ENCODE measurements at places on chromosomes 4 and X. TPM values are rescaled to one million over a fixed set of nuclear protein-coding genes. Genes with fewer than 3 reads are reported as not detected.
A peak's percentile ranks its signal among the peaks of the same experiment; 100 is the strongest.

PRIMPOL gene
- total RNA-seq = 11.1 TPM

TREX2 gene
- 1.9 TPM for total RNA-seq

GLOD5 gene
- total RNA-seq = not detected

ARHGAP6 gene
- 0.69 TPM for total RNA-seq

AADAT gene
- total RNA-seq = 3.1 TPM

RPS6KA3 gene
- 61.6 TPM for total RNA-seq

KIT gene
- 39.7 TPM for total RNA-seq

NPY2R gene
- total RNA-seq = not detected

DNA sequence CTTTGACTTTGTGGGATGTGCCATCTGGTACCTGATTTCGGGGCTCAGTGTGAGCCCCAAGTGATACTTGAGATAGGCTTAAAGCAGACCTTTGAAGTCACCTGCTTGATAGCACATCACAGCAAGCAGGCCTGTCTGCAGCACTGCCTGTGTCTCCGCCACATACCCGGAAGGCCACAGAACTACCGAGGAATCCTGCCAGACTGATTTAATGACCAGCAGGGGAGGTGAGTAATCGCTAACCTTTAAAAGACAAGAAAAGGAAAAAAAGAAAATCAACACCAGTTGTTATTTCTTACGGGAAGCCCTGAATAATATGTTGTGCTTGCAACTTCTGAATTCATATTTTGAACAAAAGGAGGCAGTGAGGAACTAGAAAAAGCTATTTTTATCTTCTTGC, 6.8 kb downstream of the PTCHD1 start:
- H3K4me3 ChIP-seq = no peak overlapping the region
- H3K27me3 ChIP-seq = peaks cover under 1% of the 10 kb centered on the region
- DNase-seq = no peak
- no peaks in the 10 kb centered on the region for H3K4me1 ChIP-seq

DNA sequence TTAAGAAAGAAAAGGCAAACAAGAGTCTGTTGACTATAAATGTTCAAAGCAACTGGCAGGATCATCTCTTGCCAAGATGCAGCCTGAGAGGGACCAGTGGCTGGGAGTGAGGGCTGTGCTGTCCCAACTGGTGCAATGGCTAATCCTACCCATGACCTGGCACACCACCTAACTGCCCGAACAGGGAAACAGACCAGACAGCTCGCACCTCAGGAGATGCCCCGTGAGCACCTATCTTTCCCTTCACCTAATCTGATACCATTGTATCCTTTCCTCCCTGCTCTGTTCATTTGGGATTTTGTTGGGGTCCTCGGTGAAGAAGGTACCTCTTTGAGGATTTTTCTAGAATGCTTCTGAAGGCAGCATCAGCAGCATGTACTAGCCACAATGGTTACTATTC, 206.5 kb upstream of the MAMLD1 start:
- H3K36me3 ChIP-seq = no peaks in the 10 kb centered on the region
- no peak for DNase-seq
- H3K27ac ChIP-seq = no peak overlapping the region
- H3K4me3 ChIP-seq = no peak overlapping the region

DNA sequence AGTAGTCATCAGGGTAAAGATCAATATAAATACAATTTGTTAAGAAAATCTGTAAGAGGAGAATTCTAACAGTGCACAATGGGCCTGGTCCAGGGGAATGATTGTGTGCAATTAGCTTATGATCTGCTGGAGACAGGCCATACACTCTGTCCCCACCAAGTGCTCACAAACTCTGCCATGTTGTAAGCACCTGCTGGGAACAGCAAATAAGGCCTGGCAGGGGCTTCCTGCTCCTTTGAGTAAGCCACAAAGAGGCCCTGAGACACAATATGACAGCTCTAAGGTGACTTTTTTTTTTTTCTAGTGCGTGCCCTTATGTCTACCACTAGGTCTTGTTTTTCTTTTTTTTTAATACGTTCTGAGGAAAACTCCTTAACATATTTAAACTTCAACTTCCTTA, 866.3 kb upstream of the PCDH7 start:
- H3K4me1 ChIP-seq = no peaks in the 10 kb centered on the region
- DNase-seq = no peak
- H3K4me3 ChIP-seq = no peak overlapping the region
- no peak overlapping the region for H3K27ac ChIP-seq
- H3K36me3 ChIP-seq = no peaks in the 10 kb centered on the region
- H3K27me3 ChIP-seq = no peaks in the 10 kb centered on the region

DNA sequence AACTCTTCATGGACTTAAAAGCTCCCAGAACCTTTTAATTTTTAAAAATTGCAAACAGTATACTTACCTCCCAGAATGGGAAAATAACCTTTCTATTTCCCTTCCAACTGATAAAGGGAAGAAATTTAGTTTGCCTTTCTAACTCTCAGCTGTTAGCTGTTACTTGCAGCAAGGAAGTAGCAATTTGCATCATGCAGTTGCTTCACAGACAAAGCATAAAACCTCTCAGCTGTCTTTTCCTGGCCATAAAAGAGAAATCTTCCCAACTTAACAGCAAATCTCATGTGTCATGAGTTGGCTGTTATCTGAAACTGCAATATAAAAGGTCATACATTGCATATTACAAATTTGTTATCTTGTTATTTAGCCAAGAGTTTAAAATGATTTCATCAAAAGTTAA, 18.4 kb downstream of the C4orf17 start:
- H3K4me3 ChIP-seq = no peak overlapping the region
- H3K36me3 ChIP-seq = no peaks in the 10 kb centered on the region
- H3K27ac ChIP-seq = no peak overlapping the region
- no peaks in the 10 kb centered on the region for H3K4me1 ChIP-seq

GRCh38 chrX:123959281-123960063, 2.0 kb upstream of the STAG2 start:
- peak overlapping the region; percentile 43 for H3K4me3 ChIP-seq
- H3K27me3 ChIP-seq = no peaks in the 10 kb centered on the region
- H3K27ac ChIP-seq = peak overlapping the region; percentile 89
- no peaks in the 10 kb centered on the region for H3K36me3 ChIP-seq

GRCh38 chrX:153582896-153583295, 16.0 kb downstream of the CCNQ start:
- no peak overlapping the region for H3K27ac ChIP-seq
- no peaks in the 10 kb centered on the region for H3K4me1 ChIP-seq
- no peaks in the 10 kb centered on the region for H3K36me3 ChIP-seq
- no peaks in the 10 kb centered on the region for H3K27me3 ChIP-seq

GRCh38 chr4:149983401-149983800, 94.8 kb upstream of the DCLK2 start:
- H3K27me3 ChIP-seq = no peaks in the 10 kb centered on the region
- peaks cover 14% of the 10 kb centered on the region for H3K4me1 ChIP-seq
- no peak overlapping the region for H3K27ac ChIP-seq
- DNase-seq = no peak

GRCh38 chrX:2500803-2501558, at the start of the genes DHRSX and ZBED1:
Gene DHRSX (minus strand): TSS chrX:2500976. CDS start chrX:2500925, 51 bp downstream.
Gene ZBED1 (minus strand): TSS chrX:2500976. CDS start chrX:2490719, 10,257 bp downstream.
- DNase-seq = no peak
- peaks cover 13% of the 10 kb centered on the region for H3K4me1 ChIP-seq
- H3K36me3 ChIP-seq = no peaks in the 10 kb centered on the region
- peak within 1 kb of the TSS; percentile 84 for H3K4me3 ChIP-seq
- H3K27ac ChIP-seq = peak within 1 kb of the TSS; percentile 54
- H3K27me3 ChIP-seq = no peaks in the 10 kb centered on the region

- no peaks in the 10 kb centered on the region for H3K27me3 ChIP-seq
- H3K4me1 ChIP-seq = no peaks in the 10 kb centered on the region
- no peak overlapping the region for H3K27ac ChIP-seq
- peak; percentile 21 for DNase-seq
Observed at GRCh38 chrX:85859426-85859825, 187.9 kb downstream of the CHM start.

DNA sequence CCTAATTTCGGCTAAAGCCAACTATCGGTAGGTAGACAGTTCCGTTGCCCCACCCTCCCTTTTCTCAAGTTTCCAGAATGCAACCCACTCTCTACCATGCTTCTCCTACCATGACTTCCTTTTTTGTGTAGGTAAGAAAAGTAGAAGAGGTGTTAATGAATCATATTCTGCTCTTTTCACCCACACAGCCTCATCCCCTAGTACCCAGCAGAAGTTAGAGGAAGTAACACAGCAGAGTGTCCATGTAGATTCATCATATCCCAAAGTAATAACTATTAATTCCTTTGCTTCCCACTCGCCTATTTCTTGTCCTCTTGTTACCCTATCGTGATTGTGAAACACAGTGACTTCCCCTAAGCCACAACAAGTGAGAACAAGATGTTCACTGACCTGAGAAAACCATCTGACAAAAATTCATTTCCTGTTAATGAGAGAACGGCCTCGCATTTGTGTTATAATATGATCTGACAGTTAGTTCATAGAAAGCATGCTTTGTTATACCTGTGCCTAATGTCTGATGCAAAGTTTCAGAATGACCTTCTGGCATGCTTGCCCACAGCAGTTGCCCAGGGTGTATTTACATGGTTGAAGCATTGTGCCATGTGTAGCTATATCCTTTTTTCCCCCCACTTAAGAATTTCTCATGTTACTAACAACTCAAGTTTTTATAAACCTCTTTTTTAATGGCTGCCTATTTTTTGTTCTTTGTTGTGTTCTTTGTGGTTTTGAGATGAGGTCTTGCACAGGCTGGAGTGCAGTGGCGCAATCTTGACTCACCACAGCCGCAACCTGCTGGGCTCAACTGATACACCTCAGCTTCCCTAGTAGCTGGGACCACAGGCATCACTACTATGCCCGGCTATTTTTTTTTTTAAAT, 185.6 kb downstream of the RAP1GDS1 start:
- H3K36me3 ChIP-seq = peaks cover 4% of the 10 kb centered on the region
- H3K4me3 ChIP-seq = no peak overlapping the region

- H3K36me3 ChIP-seq = no peaks in the 10 kb centered on the region
- H3K4me3 ChIP-seq = no peak overlapping the region
- no peak for DNase-seq
- peak overlapping the region; percentile 18 for H3K27ac ChIP-seq
- no peaks in the 10 kb centered on the region for H3K27me3 ChIP-seq
- H3K4me1 ChIP-seq = peaks cover 24% of the 10 kb centered on the region
Observed at GRCh38 chrX:19682712-19683331, 167.5 kb upstream of the MAP3K15 start.

DNA sequence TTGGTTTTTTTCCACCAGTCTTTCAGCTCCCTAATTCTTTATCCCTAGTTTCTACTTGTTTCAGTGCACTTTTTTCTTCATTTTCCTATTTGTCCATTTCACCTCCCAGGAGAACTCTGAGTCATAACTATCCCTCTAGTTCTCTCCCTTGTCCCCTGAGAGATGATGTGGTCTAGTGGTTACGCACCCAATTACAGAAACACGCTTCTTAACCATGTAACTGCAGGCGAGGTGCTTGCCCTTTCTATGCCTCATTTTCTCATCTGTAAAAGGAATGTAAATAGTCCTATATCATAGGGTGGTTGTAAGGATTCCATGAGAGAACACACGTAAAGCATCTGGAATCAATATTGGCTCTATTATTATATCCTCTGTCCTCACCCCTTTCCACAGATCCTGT, 8.8 kb upstream of the GRPR start:
- DNase-seq = no peak
- no peak overlapping the region for H3K27ac ChIP-seq
- H3K36me3 ChIP-seq = no peaks in the 10 kb centered on the region
- no peaks in the 10 kb centered on the region for H3K27me3 ChIP-seq
- H3K4me1 ChIP-seq = no peaks in the 10 kb centered on the region

- DNase-seq = no peak
- no peaks in the 10 kb centered on the region for H3K27me3 ChIP-seq
- H3K36me3 ChIP-seq = no peaks in the 10 kb centered on the region
- H3K27ac ChIP-seq = no peak overlapping the region
- H3K4me1 ChIP-seq = peaks cover 13% of the 10 kb centered on the region
Observed at GRCh38 chr4:40168070-40168469, 28.8 kb upstream of the RHOH start.

- H3K4me3 ChIP-seq = no peak overlapping the region
- H3K4me1 ChIP-seq = no peaks in the 10 kb centered on the region
- DNase-seq = no peak
- H3K27me3 ChIP-seq = no peaks in the 10 kb centered on the region
Observed at GRCh38 chr4:25361253-25361652, 15.8 kb upstream of the ANAPC4 start.

DNA sequence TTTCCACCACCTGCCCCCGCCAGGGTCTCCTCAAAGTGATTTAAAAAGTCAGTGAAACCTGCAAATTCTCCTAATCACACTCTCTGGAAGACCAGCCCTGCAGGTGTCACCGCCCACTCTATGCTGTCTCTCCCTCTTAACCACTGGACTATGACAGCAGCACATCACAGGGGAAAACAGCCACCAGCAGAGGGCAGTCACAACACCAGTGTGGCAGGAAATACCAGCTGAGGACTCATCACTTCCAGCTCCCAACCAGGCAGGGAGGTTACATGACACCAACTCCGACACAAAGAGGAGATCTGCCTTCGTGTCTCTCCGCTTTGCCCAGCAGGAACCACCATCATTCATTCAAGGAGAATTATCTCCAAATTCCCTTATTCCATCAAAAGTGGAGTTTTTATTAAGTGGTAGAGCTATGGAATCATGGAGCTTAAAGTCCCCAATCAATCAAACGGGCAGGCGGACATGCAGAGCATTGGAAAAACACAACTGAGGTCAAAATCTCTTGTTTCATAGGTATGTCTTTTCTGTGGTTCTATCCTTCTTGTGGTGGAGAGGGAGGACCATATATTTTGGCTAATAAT, 91.3 kb downstream of the NSUN7 start:
- H3K4me3 ChIP-seq = no peak overlapping the region
- peaks cover 12% of the 10 kb centered on the region for H3K36me3 ChIP-seq
- peak overlapping the region; percentile 50 for H3K27ac ChIP-seq

DNA sequence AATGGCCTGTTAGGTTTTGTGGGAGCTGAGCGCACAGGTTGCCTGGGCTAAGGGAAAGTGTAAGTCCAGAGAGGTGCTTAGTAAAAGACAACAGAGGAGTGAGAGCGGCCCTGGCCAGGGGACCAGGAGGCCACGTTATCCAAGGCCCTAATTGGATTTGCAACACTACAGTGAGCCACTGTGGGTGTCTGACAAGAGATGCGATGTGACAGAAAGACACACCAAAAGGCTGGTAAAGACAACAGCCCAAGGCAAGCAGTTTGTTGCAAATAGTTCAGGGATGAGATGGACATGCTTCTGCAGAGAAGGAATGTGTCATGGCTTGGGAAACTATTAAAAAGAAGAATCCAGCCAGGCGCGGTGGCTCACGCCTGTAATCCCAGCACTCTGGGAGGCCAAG, 162.7 kb upstream of the KIT start:
- H3K4me1 ChIP-seq = no peaks in the 10 kb centered on the region
- H3K27ac ChIP-seq = no peak overlapping the region
- DNase-seq = no peak
- H3K36me3 ChIP-seq = no peaks in the 10 kb centered on the region
- no peaks in the 10 kb centered on the region for H3K27me3 ChIP-seq

DNA sequence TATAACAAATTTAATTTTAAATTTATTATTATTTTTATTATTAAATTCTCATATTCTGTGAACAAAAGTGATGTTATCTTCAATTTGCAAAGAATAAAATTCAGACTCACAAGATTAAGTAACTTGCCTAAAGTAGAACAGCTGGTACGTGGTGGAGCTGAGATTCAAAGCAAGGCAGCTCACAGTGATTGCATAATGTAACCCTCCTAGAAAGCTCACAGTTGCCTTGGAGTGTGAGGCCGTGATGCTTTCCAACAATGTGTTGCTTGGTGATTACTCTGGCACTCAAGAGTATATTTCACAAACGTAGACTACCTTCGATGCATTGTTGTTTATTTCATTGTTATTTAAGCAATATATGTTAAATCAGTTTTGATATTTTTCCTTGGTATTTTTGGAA, 1039.2 kb upstream of the PABPC4L start:
- no peak overlapping the region for H3K4me3 ChIP-seq
- no peak for DNase-seq
- H3K4me1 ChIP-seq = no peaks in the 10 kb centered on the region
- H3K36me3 ChIP-seq = no peaks in the 10 kb centered on the region
- no peak overlapping the region for H3K27ac ChIP-seq
- H3K27me3 ChIP-seq = no peaks in the 10 kb centered on the region

Data from endothelial cell of umbilical vein (primary cell).